ENCODE measurements at places on chromosomes 7 and 10.

GRCh38 chr7:36210291-36210922 lies 57.4 kb downstream of the EEPD1 start:
- DNase-seq: peak; percentile 71

GRCh38 chr10:101162677-101163076 lies 31.6 kb downstream of the TLX1 start:
- DNase-seq: no peak

DNA sequence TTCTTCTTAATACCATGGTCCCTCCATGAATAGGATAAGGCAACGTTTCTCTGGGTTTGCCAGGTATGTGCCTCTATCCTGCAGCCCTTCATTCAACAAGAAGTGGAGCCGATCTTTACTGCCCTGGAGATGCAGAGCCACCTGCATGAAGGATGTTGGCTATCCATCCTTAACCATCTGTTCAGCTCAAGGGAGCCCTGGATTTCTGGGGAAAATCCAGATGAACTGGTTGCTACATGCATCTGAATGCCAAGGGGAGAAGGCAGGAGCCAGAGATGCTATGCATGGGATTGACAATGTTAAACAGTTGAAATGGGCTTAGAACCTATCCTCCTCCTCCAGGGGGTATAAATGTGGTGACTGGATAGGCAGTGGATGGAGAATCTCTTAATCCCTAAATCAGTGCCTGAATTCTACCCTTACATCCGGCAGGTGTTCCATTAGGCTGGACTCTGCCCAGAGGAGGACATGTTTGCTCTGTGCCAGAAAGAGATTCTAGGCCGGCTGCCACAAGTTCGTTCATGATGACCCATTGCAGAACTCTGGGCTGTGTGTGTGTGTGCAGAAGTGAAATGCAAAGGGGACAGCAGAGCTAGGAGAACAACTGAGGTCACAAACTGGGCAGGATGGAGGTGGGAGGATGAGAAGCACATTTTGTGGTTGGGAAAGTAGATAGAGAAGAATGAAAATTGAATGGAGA lies 15.6 kb downstream of the CPED1 start:
- DNase-seq: no peak

DNA sequence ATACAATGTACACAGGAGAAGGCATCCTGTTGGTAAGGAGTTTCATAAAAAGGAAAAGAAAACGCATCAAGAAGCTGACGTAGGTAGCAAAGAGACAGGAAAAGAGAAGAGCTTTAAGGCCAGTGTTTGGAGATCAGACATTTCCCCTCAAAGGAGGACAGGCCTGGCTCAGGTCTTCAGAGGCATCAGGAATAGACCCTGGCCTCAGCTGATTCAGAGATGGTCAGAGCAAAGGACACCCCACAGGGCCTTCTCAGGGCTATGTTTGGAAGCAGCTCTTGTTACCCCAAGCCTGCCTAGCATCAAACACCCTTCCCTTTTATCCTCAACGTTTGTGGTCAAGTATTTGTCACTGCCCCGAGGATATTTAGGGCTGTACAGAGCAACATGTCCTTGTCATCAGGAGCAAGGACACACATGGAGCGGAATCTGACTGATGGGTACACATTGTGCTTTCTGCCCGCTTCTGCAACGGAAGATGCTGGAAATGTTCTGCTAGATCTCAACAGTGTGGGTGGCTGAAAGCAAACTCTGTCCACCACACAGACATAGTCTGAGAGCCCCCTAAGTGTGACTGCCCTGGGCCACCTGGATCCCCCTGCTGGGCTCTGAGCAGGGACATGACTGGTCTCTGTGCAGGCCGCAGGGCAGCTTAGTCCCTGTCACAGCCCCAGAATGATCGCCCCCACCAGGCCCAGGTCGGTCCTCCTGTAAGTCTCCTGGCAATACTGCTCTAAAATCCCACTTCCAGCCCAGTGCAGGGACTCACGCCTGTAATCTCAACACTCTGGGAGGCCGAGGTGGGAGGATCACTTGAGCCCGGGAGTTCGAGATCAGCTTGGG lies 1.0 kb upstream of the ZDHHC4 start:
- DNase-seq: no peak

- DNase-seq: no peak
These were observed 33.9 kb downstream of the ICA1 start for GRCh38 chr7:8228068-8228467.
